NCI-H2107 (cell line): ENCODE measurements at places on chromosomes 7 and 10.

- no peak for DNase-seq
Measured at GRCh38 chr10:34505338-34505737, 309.8 kb downstream of the PARD3 start.

DNA sequence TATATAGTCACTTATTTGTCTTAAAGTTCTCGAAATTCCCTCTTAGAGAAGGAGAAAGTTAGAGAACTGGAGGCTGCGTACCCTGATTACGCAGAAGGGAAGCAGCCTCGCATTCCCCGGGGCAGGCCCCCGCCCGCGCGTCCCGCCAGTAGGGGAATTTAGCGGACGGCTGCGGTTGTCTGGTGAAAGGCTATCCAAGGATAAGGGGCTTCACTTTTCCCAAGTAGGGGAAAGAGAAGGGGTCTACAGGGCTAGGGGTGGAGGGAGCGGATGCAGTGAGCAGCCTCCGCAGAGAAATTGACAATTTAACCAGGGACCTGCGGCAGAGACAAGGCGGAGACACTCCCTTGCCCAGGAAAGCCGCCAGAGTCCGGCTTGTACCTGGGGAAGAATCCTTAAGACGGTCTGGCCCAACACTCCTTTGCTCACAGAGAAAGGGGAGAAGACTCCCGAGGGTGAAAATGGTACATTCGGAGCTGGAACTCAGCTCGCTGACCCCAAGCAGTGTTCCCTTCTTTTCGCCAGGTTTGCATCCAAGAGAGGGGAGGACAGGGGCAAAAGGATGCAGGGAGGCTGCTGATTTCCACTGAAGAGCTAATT is 994 bp upstream of the MAGI2 start:
- DNase-seq, result no peak

DNA sequence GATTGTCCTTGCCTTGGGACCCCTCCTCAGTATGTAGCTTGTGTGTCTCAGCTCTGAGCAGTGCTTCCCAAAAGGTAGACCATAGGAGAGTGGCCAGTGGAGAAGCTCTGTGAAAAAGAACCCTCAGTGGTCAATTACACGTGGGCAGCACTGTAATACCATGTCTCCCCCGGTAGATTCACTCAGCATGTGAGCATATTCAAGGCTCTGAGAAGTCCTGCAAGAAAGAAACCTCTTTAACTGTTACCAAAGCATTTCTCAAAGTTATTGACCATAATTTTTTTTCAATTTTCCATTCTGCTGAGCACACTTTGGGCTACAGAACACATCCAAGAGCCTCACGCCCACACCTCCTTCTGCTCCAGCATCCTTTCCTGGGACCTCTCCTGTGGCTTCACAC is 143.1 kb downstream of the RGS10 start:
- no peak for DNase-seq

GRCh38 chr7:47254081-47254977 is 327.6 kb downstream of the TNS3 start:
- DNase-seq, result no peak

DNA sequence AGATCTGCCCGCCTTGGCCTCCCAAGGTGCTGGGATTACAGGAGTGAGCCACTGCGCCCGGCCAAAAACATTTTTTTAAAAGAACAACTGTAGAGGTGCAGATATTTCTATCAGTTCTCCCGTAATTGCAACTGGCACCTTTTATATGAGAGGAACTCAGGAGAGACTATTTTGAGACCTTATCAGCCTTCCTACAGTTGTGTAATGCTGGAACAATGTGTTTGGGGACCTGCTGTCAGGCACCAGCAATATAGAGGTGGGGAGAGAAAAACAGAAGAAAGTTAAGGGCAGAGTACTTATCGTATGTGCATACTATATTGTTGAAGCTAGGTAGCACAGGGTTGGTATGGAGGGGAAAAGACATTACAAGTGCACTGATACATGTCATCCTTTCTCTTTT is 343.8 kb upstream of the ANKRD30A start:
- DNase-seq, result no peak

DNA sequence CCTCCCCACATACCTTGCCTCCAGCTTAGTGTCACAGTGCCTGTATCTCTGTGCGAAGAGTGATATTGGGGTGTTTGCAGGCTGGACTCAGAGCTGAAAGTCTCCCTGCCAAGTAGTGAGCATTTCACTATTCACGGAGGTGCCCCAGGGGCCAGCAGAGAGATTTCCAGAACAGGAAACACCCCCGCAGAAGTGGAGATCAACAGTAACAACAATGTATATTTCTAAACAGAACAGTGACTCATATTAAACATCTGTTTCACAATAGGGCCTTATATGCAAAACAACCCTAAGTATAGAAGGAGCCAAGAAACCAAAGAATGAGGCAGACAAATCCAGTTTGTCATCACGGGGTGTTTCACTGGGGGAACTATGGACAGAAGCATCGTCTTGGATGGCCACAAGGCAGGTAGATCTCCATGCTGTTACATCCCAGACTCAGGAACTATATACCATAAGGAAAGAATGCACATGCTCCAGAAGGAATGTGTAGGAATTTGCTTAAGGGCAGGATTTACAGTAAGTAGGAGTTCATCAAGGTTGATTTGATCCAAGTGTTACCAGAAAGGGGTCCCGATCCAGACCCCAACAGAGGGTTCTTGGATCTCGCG is 29.3 kb upstream of the CCL24 start:
- no peak for DNase-seq

DNA sequence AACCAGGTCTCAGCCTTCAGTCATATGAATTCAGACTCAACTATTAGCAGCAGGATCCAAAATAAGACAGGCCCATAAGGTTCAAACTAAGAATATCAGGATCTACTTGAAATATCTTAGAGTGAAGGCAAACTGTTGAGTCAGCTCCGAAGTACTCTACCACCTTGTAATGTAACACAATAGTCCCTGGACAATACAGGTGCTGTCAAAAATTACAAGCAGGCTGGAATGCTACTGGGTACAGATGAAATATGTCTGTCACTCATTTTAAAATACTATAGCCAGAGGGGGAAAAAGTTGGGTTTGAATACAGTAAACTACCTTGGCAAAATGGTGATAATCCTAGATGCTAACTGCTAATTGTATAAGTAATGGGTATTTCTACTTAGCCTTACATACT is 6.8 kb downstream of the PAXIP1 start:
- no peak for DNase-seq

DNA sequence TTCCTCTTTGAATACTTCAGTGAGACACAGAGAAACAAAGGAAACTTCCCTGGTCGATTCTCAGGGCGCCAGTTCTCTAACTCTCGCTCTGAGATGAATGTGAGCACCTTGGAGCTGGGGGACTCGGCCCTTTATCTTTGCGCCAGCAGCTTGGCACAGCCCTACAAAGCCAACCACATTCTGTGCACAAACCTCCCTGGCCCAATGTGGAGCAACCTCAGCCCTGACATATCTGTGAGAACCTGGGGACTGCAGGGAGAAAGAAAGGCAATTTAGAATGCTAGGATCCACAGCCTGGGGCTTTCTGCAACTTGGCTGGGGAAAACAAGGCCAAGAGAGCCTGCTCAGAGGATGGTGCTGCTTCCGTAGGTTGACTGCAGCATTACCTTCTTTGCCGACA is 63.5 kb upstream of the PRSS58 start:
- DNase-seq, result no peak

GRCh38 chr7:92259610-92260247 is 14.0 kb downstream of the ANKIB1 start:
- DNase-seq, result no peak

DNA sequence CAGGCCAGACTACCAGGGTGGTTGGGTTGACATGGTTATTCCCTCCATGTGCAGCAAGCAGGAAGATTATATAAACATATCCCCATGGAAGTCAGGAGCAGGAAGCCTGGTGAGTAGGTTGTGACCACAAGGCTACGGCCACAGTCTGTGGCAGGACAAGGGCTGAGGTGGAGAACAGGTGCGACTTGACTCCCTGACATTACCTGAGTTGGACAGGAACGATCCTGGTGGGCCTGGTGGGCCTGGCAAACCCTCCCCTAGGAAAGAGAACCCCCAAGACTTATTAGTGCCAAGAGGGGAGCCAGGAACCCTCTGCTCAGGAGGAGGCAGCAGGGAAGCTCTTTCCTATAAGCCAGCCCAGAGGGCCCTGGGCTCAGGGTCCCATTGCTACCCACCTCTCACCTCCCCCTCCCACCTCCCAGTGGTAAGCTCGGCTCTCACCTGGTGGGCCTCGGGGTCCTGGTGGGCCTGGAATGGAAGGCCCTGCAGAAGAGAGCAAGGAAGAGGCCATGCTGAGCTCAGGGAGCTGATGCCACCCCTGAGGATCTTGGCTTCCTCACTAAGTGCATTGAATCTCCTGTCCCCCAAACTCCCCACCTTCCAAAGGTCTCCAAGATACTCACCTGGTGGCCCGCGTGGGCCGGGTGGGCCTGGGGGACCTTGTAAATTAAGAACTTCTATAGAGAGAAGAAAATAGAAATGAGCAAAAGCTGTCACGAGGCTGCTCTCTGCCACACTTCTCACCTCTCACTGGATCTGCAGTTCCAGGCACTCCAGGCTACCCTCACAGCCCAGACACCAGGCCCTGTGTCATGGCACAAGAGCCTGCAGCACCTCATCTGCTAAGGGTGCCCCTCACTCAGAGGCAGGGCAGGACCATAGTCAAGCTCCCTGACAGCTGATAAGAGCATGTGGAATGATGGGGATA is 44.6 kb downstream of the COL17A1 start:
- DNase-seq, result no peak

DNA sequence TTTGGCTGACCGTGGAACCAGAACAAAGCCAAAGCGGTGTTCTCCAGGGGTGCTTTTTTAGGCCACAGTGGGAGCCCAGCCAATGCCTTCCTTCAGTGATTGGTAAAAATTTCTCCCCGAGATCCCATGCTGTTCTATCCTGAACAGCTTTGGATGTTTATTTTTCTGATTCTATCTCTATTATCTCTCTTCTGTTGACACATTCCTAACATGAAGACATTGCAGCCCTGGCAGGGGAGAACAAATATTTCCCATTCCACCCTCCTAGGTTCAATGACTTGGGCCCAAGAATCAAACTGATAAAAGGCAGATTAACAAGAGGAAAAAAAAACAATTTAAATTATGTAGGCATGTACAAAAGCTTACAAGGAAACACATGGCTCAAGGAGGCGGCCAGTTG is 162.7 kb downstream of the PFKFB3 start:
- no peak for DNase-seq

DNA sequence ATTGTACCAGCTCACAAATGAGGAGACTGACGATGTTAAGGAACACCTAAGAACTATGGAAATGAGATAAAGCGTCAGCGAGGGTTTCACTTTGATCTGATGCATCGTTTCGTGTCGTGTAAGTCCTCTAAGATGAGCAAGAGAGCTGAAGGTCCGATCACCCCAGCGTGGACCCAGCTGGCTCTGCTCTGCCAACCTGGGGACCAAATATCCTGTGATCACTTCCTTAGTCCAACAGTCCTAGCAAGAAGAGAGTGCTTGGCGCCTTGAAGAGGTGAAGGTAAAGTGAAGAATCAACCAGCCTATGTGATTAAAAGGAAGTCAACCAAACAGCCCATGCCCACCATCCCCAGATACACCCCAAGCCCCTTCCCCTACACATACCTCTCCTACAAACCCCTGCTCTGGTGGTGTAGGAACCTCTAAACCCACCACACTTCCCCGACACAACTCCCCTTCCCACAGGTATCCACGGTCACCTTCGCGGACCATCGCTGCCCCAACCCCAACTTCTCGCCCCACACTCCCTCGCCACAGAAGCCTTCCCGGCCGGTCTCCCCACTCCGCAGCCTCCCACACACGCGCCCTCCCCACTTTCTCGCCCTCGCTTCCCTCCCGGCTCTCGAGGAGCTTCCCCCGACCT is 722 bp downstream of the UPF2 start:
- DNase-seq, result no peak

DNA sequence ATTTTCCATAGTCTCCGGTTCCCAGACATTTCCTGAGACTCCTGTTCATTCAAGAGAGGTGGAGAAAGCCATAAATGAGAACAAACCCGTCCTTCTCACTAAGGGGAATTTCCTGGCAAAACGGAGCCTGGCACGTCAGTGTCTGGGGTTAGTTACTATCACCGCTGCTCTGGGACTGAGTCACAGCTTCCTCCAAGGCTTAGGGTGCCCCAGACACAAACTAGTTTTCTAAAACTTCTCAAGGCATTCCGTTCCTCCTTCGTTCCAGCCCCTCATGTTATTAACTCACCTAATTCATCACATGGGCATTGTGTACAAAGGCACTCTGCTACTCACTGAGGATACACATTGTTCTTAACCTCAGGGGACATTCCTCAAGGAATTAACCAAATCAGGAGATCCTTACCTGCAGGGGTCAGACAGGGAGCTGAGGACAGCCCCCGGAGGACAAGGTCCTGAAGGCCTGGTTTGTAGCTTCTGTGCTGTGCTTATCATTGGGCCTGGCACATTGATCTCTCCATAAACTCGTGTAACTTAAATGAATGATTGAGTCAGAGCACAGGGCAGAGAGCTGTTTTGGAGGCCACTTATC is 103.0 kb upstream of the KLF6 start:
- no peak for DNase-seq

- no peak for DNase-seq
Measured at GRCh38 chr10:22611425-22612115, 102.8 kb downstream of the PIP4K2A start.

DNA sequence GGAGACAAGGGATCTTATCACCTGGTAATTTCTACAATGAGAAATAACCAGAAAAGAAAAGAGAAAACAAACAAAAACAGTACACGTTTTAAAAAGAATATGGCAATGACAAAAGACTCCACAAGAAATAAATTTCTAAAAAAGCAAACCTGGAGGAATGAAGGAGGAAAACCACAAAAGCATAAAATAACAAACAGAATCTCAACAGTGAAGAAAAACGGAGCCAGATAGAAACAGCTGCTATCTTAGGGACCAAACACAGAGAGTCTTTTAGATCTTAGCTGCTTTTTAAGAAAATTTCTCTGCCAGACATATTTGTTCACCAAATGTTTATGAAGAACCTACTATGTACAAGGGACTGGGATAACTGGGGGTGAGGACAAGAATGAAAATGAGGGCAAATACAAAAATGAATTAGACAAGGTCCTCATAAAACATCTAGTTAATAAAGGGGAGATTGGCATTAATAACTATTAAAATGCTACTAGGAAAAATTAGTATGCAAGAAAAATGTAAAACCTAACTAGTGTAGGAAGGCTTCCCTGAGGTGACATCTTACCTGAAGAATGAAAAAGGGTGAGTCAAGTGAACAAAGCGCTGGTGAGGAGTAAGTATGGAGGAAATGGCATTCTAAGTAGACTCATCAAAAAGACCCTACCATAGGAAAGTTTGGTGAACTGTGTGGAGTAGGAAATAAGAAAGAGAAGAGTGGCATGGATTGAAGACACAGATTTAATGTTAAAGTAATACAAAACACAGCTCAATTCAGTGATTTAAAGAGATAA is 34.3 kb downstream of the WASL start:
- no peak for DNase-seq

GRCh38 chr7:140982508-140982907 is 32.2 kb downstream of the MRPS33 start:
- DNase-seq, result no peak

DNA sequence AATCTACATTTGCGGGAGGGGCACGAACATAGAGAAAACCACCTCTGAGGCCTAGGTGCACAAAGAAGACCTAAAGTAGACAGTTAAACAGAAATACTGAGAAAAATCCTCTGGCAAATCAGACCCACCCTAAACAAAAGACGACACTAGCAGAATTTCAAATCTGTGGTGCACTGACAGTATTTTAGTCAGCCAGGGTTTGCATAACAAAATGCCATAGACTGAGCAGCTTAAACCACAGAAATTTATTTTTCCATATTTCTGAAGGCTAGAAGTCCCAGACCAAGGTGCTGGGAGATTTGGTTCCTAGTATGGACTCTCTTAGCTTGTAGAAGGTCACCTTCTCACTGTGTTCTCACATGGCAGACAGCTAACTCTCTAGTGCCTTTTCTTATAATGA is 26.3 kb downstream of the IPMK start:
- no peak for DNase-seq
